ENCODE measurements at places on chromosomes 13 and 19.

GRCh38 chr19:5593343-5594255, 25.8 kb upstream of the TINCR start:
- no peak for DNase-seq

DNA sequence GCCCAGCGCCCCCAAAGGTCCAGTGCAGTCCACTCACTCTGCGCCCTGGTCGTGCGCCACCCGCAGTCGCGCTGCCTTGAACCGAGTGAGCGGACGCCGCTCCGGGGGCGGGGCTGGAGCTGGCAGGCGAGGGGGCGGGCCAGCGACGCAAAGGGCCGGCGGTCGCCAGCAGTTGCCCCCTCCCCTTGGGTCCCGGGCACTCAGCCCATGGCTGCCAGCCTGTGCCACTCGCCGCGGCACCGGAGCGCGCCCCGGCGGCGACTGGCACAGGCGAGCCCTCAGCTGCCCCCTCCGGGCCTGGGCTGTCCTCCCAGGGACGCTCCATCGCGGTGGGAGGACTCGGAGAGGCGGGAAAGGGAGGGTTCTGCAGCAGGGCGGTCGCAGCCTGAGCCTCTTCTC, at the start of gene S1PR5:
TSS of gene S1PR5 (minus strand) at position 87 of the 399 bp plus-strand sequence. CDS start 2,436 bp downstream, outside the sequence.
- DNase-seq = no peak

DNA sequence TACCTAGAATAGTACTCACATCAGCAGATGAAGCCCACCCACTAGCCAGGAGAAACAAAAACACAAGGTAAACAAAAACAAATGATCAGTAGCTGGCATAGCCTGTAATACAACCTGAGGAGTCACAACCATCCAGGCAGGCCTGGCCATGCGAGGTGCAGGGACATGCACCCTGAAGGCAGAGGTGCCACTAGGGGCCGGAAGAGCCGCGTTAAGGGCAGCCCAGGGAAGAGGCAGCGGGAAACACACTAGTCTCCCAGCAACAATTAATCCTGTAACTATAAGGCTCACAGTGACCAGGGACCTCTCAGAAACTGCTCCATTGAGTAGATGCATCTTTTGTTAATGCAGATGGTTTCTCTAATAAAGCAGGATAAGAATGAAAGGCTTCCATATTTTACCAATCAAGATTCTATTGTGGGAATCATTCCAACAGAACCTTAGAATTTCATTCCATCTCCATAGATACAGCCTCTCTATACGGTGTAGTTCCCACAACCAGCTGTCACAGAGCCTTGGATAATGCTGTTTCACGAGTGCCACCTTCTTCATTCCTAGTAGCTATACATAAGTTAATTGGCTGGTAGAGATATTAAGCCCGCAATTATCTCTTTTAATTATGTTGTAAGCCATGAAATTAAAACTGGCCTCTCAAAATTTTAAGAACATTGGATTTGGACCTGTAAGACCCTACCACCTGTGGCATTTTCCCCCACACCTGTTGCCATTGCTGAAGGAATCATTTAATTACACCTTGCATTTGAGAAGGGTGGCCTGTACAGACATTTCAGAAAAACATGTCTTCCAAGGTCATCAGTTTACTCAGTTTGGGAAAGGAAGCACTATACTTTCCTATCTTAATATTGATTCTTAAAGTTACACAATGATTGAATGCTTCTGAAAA, 28.7 kb downstream of the ANKRD10 start:
- DNase-seq = no peak

- no peak for DNase-seq
Observed at GRCh38 chr13:91184244-91184926, 163.1 kb upstream of the MIR17HG start.

- DNase-seq = no peak
Observed at GRCh38 chr19:16051254-16052025, 24.9 kb upstream of the TPM4 start.

DNA sequence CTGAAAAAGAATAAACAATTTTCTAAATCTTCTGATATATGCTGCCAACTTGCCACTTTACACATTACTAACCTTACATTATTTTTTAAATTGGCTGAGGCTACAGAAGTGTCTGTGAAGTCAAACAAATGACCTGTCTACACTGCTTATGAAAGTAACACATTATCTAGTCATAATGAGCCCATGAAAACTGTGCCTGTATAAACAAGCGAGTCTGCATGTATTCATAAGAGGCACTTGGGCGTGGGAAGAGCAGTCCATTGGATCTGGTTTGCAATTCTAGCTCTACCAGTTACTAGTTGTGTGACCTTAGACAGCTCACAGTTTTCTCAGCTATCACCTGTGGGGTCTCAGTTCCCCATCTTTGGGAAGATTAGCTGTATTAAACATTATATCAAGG, 3.1 kb downstream of the VPS36 start:
- no peak for DNase-seq

DNA sequence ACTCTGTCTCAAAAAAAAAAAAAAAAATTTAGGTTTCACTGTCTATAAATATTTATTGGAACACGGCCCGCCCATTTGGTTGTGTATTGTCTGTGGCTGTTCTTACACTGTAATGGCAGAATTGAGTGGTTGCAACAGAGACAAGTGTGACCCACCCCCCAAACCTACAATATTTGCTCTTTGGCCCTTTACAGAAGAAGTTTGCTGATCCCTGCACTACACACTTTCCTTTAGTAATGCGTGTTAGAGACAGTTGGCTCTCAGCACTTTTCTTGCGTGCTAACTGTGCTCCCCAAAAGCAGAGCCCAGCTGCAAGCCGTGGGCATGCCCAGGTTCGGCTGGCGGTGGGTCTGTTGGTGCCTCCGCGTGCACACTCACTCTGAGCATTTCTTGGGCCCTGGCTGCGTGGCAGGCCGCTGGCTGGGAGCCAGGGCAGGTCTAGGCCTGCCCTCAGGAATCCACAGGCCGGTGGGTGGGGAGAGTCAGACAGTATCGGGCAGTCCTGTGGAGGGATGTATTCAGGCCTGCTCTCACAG, 72.6 kb downstream of the SIPA1L3 start:
- DNase-seq = no peak

- DNase-seq = no peak
Observed at GRCh38 chr13:39415008-39415802, 187.8 kb downstream of the LHFPL6 start.

DNA sequence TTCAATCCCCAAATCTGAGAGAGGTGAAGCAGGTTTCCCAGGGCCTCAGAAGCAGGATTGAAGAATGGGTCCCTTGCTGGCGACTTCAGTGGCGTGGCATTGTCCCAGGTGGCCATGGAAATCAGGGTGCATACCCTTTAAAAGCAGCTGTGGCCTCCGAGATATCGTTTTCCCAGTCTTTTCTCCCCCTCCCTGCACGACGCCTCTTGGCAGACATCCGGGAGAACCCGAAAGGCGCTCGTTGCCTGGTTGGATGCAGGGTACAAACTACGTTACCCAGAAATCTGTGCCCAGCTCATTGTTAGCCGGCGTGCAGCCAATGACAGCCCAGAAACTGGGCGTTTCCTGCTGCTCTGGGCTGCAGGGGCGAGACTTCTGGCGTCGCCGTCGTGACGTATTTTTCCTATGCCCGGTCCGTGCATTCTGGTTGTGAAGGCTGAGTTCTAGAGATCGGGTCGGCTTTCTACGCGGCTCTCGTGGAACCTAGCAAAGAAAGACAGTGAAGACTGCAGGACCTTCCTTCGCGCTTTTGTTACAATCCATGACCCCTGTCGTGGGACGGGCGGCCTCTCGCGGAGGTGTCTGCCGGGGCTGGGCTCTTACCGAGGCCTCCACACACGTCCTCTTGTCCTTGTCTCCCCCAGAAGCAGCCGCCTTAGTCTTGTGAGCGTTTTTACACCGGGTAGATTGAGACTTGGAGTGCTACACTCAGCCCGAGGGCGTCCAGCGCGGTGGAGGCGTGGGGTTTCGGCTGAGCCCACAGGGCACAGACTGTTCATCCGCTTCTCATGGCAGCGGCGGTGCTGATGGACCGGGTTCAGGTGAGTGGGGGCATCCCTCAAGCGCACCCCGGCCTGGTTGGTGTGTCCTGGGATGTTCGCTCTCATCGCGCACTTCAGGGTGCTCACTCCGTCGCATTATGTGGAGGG, at the start of gene ZNF304:
TSS of gene ZNF304 (plus strand) at position 395 of the 929 bp plus-strand sequence. CDS start at position 789, 394 bp downstream.
- DNase-seq = peak; percentile 59

DNA sequence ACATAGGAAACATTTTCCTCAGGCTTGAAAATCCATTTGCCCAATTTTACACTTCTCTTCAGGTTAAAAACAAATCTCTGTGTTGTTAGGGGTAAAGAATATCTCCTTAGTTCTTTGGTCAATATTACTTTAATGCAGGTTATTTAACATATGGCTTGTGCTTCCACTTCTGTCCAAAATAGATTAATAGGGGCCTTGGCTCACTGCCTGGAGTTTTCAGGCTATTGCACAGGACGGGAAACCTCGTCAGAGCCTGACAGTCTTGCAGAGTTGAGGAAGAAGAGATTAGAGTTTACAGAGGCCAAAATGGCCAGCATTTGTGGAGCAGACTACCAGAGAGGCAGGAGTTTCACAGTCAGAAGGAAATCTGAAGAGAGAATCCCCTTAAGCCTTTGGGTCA, 863.9 kb upstream of the GPC6 start:
- no peak for DNase-seq

DNA sequence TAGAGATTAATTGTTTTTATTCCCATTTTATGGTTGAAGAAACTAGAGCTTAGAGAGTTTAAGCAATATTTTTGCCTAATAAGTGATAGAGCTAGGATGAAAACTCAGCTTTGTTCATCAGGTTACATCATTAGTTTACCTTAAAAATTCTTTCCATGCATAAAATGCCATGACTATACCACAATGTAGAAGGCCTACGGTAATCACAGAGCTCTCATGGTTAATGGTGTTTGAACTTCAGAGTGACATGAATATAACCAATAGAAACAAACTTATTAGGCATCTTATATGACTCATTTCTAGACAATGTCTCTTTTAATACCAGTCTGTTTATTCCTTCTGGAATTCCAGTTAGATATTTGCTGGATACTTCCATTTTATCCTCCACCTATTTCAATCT, 78.5 kb downstream of the FGF9 start:
- peak; percentile 7 for DNase-seq

DNA sequence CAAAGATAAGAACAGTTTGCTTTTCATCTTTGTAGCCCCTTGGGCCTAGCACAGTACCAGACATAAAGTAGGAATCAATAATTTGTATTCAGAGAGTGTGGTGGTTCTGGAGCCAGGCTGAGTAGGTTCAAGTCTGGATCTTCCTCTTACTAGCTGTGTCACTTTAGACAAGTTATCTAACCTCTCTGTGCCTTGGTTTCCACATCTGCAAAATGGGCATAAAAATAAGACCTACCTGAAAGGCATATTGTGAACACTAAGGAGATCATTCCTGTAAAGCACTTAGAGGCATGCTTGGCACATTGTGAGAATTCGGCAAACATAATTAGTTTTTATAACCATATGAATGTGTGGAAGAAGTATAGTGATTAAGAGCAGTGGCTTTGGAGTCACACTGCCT, 95.8 kb downstream of the MBNL2 start:
- DNase-seq = no peak

DNA sequence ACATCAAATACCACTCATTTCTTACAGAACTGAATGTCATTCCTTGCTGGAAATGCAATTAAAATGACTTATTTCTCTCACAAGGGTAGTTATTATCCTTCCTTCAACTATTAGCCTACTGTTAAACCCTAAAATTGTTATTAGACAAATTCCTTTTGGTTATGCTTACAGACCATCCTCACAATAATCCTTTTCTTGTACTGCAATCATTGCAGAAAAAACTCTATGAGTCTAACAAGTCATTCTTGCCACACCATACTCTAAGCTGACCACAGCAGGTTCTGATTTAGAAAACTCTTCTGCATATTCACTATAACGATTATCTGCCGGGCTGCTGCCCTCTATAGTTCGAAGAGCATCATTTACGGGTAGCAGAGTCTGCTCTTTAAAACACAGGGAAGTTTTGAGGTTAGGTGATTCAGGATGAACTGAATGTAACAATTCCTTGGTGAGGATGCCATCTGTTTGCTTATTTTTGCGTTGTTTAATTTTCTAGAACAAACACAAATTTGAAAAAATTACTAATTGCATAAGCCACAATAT, 38.2 kb downstream of the MTMR6 start:
- no peak for DNase-seq

Measured in keratinocyte (primary cell).